ENCODE measurements at places on chromosomes 5 and 9. TPM values are rescaled to one million over a fixed set of nuclear protein-coding genes. Genes with fewer than 3 reads are reported as not detected.
A peak's percentile ranks its signal among the peaks of the same experiment; 100 is the strongest.

DNA sequence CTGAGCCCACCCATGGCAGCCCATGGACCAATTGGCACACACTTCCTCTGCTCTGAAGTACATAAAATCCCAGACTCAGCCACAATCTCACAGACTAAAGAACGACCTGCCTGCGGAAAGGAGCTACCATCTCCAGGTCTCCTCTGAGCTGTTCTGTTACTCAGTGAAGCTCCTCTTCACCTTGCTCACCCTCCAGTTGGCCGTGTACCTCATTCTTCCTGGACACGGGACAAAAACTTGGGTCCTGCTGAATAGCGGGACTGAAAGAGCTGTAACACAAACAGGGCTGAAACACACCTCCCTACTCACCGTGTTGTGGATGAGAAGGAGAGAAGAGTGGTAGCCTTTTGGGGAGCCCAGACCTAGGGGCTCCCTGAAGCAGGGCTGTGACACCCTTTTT, 128.7 kb downstream of the GAS1 start:
- no peak for DNase-seq

DNA sequence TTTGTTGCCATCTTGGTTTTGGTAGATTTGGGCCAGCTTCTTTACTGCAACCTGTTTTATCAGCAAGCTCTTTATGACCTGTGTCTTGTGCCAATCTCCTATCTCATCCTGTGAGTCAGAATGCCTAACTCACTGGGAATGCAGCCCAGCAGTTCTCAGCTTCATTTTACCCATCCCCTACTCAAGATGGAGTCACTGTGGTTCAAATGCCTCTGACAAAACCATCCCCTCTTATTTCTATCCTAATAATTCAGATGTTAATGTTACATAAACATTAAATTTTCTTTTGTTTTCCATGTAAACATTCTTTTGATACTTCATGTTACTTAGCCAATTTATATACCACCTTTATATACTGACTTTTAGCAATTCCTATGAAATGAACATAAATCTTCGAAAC, 746.3 kb downstream of the CDH18 start:
- no peak for DNase-seq

Gene IER5L
- polyA plus RNA-seq = 7.3 TPM

DNA sequence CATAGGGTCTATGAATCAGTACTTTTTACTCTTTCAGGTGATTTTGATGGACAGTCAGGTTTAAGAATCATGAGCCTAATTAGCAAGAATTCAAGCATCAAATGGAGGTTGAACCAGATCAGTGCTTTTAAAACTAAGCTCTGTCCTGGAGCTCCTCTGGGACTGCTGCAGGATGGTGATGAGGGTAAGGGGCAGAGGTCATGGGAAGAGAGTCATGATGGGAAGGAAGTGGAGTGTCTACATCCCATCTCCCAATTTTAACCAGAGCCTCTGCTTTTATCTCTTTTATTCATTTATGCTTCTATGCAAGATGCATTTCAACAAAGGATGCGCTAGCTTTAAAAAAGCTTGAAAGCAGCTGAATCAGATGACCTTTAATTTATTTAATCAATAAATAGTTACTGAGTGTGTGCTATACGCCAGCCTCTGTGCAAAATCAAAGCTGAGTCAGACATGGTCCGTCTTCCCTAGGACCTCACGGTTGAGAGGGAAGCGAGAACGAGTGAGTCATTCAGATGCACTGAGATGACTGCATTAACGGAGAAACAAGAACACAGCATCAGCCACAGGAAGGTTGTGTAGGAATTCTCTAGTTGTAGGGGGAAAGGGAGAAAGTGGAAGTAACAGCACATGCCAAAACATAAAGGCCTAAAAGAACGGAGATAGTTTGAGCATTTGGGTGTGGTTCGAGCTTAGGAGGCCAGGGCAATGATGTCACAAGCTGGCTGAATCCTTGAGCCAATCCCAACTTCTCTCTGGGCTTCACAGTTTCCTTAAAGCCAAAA, 441.6 kb upstream of the BRINP1 start:
- peak; percentile 29 for DNase-seq

Gene UTP15
- 11.3 TPM for polyA plus RNA-seq

GRCh38 chr5:150066901-150067396, 19.4 kb downstream of the CSF1R start:
- no peak for DNase-seq

GRCh38 chr5:33341351-33341750, 99.4 kb upstream of the TARS1 start:
- DNase-seq = peak; percentile 67

Gene CDH10
- 1.0 TPM for polyA plus RNA-seq

GRCh38 chr5:125501396-125501795, 755.0 kb upstream of the ZNF608 start:
- DNase-seq = peak; percentile 80

DNA sequence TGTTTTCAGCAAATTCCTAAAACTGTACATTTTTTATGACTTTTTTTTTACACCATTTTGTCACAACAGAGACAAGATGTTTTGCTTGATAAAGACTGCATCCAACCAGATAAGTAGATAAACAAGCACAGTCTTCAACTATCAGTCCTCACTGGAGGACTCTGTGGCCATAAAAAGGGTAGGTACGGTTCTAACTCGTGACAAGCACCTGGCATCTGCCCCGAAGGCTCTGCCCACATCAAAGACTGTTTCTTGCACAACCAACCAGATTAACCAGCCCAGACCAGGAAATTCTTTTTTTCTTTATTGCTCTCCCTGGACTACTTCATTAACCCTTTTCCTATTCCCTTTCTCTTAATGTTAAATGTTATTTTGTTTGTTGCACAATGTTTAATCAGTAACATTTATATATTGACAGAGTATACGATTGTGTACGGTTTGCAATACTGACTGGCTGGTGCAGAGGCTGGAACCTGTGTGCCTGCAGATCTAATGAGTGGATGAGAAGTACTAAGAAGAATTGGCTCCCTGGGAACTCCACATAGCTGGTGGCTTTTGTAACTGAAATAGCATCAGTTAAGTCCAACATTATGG, 74.1 kb downstream of the SERINC5 start:
- DNase-seq = no peak

Gene NDUFAF2
- 30.7 TPM for polyA plus RNA-seq

DNA sequence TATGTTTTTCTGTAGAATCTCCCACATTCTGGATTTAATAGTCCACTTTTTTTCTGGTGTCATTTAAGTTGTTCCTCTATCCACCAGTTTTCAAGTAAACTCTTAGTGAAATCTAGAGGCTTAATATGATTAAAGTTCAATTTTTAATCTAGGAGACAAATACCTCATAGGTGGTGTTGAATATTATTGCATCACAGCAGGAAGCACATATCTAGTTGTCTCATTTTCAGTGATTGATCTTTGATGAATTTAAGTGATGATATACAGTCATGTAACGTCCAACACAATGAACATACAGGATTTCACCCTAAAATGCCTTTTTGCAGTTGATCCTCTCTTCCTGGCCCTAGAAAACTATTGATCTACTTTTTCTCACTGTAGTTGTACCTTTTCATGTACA, 152.3 kb downstream of the NIPBL start:
- DNase-seq = no peak

- no peak for DNase-seq
Measured at GRCh38 chr9:108040783-108041182, 551.2 kb upstream of the KLF4 start.

GRCh38 chr9:77022783-77023440, 3.5 kb downstream of the FOXB2 start:
- no peak for DNase-seq

GRCh38 chr5:137833463-137833862, 34.2 kb upstream of the MYOT start:
- DNase-seq = peak; percentile 53

DNA sequence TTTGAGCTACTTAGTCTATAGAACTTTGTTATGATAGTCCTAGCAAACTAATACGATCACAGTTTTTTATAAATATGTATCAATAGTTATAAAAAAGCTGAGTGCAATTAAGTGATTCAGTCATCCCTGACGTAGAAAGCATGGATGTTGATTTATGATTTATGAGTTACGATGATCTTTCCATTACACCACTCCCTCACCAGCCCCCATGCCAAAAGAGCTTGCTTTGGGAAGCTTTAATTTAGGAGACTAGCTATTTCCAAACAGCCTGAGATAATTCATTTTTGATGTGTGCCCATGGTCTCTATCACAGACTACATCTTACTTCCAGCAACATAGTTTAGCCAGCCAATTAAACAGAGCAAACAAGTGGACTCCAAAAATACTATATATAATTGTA, 256.8 kb downstream of the GABRG2 start:
- peak; percentile 4 for DNase-seq

GRCh38 chr9:35616681-35617459, 1.3 kb downstream of the CD72 start:
- DNase-seq = peak; percentile 68

DNA sequence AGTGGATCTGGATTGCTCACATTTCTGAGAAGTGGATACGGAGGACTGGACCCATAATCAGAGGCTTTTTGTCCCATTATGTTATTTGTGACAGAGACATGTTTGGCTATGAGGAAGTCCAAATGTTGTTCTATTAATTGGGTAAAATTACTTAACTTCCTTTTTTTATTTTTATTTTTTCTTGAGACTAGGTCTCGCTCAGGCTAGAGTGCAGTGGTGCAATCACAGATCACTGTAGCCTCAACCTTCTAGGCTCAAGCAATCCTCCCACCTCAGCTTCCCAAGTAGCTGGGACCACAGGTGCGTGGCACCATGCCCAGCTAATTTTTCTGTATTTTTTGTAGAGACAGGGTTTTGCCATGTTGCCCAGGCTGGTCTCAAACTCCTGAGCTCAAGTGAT, 11.9 kb upstream of the PGGT1B start:
- peak; percentile 9 for DNase-seq

- no peak for DNase-seq
Measured at GRCh38 chr5:137333475-137333874, 165.7 kb downstream of the SPOCK1 start.

- no peak for DNase-seq
Measured at GRCh38 chr9:116647515-116647809, 39.6 kb upstream of the TRIM32 start.

GRCh38 chr5:113813466-113813865, 300.0 kb downstream of the YTHDC2 start:
- DNase-seq = peak; percentile 51

GRCh38 chr5:42949348-42950115, 90.6 kb downstream of the ANXA2R start:
- peak; percentile 66 for DNase-seq

Gene C9orf50
- 0.16 TPM for polyA plus RNA-seq

DNA sequence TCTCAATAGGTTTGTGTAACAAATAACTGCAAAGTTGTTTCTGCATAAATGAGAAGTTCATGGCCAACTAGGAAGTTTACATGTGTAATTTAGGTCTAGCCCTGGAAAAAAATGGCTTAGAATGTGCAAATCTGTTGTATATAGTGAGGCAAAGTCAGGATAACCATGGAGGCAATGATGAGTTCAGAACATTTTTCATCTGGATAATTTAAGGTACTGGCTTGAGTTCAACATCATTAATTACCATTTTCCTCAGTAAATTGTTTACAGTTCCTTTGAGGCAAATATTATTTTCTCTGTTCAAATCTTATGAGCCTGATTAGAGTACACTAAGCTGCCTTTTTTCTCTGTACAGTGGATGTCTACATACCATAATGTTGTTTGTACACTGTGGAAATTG, 1259.0 kb upstream of the NUDT12 start:
- DNase-seq = no peak

Gene CDC23
- 37.6 TPM for polyA plus RNA-seq

Gene ANKH
- polyA plus RNA-seq = 17.1 TPM

DNA sequence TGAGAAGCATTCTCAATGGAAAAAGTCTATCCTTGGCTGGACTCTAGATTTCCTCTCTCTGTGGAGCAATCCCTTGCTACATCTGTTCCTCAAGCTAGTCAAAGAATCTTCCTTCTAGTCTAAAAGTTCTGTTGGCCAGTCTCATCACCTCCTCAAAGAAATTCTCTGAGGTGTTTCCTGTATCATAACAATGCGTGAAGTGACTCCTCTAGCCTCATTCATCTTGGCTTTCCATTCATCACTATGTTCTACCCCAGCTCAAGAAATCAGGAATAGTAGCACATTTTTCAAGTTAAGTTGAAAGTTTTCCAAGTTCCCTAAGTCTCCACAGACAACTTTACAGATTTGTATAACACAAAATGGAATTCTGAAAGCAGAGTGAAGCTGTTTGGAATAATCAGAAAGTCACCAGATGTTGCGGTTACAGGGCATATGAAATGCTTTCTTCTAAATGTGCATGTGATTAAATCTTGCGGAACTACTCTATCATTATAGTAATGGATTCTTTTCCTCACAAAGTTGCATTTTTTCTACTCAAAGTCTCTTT, 176.6 kb upstream of the FREM1 start:
- peak; percentile 98 for DNase-seq

Gene PCDHB11
- 4.1 TPM for polyA plus RNA-seq

Gene AJM1
- polyA plus RNA-seq = 2.2 TPM

Data from muscle of leg (tissue), 16 donors.